IgD-negative memory B cell (primary cell): ENCODE measurements at places on chromosomes 1 and 21. TPM values are rescaled to one million over a fixed set of nuclear protein-coding genes. Genes with fewer than 3 reads are reported as not detected.

SMG5 gene
- polyA plus RNA-seq = 27.2 TPM

POU3F1 gene
- polyA plus RNA-seq = not detected

SERINC2 gene
- polyA plus RNA-seq = not detected

PLA2G2C gene
- polyA plus RNA-seq = not detected

CD101 gene
- 1.8 TPM for polyA plus RNA-seq

CORT gene
- polyA plus RNA-seq = not detected

FCRL2 gene
- 52.3 TPM for polyA plus RNA-seq

GPR25 gene
- 41.1 TPM for polyA plus RNA-seq

PCP4 gene
- not detected for polyA plus RNA-seq

TFF2 gene
- polyA plus RNA-seq = not detected

CD160 gene
- polyA plus RNA-seq = 1.8 TPM

DTL gene
- 0.19 TPM for polyA plus RNA-seq

PLA2G4A gene
- polyA plus RNA-seq = 0.09 TPM

CCDC185 gene
- polyA plus RNA-seq = not detected

CRNN gene
- polyA plus RNA-seq = not detected

KIF26B gene
- polyA plus RNA-seq = 0.29 TPM

MYOC gene
- not detected for polyA plus RNA-seq

EDARADD gene
- not detected for polyA plus RNA-seq

NCF2 gene
- 18.1 TPM for polyA plus RNA-seq

TNFSF4 gene
- polyA plus RNA-seq = 0.06 TPM

CD84 gene
- 8.7 TPM for polyA plus RNA-seq

FAM76A gene
- polyA plus RNA-seq = 6.5 TPM

CR1L gene
- not detected for polyA plus RNA-seq

LRRC38 gene
- not detected for polyA plus RNA-seq

KCNE2 gene
- not detected for polyA plus RNA-seq

YIPF1 gene
- 22.2 TPM for polyA plus RNA-seq

RAP1GAP gene
- not detected for polyA plus RNA-seq

NDUFS2 gene
- polyA plus RNA-seq = 71.3 TPM

NBPF4 gene
- polyA plus RNA-seq = 0.38 TPM

IFNGR2 gene
- polyA plus RNA-seq = 131 TPM

PGD gene
- 44.8 TPM for polyA plus RNA-seq

ASTN1 gene
- polyA plus RNA-seq = not detected

HES5 gene
- polyA plus RNA-seq = not detected

TNFRSF8 gene
- polyA plus RNA-seq = 0.40 TPM

PCAT6 gene
- polyA plus RNA-seq = 1.2 TPM

TTLL10 gene
- polyA plus RNA-seq = not detected

DHDDS gene
- 23.7 TPM for polyA plus RNA-seq

CD48 gene
- 129 TPM for polyA plus RNA-seq

LRRC71 gene
- polyA plus RNA-seq = not detected

SPTA1 gene
- polyA plus RNA-seq = not detected

NFASC gene
- 0.50 TPM for polyA plus RNA-seq

AIM2 gene
- polyA plus RNA-seq = 187 TPM

GCSAML gene
- polyA plus RNA-seq = not detected

PNRC2 gene
- 143 TPM for polyA plus RNA-seq

FALEC gene
- polyA plus RNA-seq = 1.0 TPM

FOXE3 gene
- polyA plus RNA-seq = not detected

AIRE gene
- 0.45 TPM for polyA plus RNA-seq

OR2T35 gene
- polyA plus RNA-seq = not detected

ATXN7L2 gene
- 7.3 TPM for polyA plus RNA-seq

CCT3 gene
- 172 TPM for polyA plus RNA-seq

CHRM3 gene
- not detected for polyA plus RNA-seq
